ENCODE measurements at places on chromosomes 3 and 15.
A peak's percentile ranks its signal among the peaks of the same experiment; 100 is the strongest.

GRCh38 chr3:73052857-73053256 lies 8.6 kb upstream of the EBLN2 start:
- no peak for DNase-seq

- DNase-seq, result no peak
These were observed 344.6 kb upstream of the DCBLD2 start for GRCh38 chr3:99246010-99246654.

DNA sequence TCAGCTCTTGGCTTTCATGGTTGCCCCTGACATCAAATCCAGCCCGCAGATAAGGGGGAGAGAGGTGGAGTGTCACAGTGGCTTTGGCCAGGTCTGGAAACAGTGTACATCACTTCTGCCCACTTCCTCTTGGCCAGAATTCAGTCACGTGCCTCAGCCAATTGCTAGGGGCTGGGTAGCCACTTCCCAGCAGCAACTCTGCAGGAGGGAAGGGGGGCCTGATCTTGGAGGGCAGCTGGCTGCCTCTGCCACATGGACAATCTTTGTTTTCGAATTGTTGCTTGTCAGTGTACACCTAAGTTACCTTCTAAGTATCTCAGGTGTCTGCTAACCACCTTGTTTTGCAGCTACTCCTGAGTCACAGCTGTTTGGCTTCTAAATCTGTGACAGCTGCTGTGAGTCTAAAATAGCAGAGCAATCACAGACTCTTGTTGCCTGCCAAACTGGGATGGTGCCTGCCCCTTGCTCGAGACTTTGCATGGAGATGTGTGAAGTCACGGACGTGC lies 41.0 kb upstream of the LIMD1 start:
- DNase-seq, result peak; percentile 41

DNA sequence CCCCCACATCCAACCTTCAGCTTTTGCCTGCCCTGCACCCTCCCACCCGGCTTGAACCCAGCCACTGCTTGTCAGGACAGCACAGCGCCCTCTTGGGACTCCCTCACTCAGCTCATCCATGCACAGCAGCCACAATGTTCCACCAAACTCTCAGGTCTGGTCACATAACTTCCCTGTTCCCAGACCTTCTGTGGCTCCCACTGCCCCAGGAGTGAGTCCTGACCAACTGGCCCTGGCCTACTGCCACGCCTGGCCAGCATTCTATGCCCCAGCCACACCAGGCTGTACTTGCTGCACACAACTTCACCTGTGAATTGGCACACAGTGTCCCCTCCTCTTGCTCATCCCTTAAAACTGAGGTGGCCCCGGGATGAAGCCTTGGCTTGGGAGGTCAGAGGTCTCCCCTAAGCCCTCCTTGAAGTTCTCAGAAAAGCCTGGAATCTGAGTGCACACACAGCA lies 21.0 kb downstream of the PLXNB1 start:
- no peak for DNase-seq

GRCh38 chr3:119598410-119599098 lies 869 bp downstream of the PLA1A start:
- no peak for DNase-seq

DNA sequence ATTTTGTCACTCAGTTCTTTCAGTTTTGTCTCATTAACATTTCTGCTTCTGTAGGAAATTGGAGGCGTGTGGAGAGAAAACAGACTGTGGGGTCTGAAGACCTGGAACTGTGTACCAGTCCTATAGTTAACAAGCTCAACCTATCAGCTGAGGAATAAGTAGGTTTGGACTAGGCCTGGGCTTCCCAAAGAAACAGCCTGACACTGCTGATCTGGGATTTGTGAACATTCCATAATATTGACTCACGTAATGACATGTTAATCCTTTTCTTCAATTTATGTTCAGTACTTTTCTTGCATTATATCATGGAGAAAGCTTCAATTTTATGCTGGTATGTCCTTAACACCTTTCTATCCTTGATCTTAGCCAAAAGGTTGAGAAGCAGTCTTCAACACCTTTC lies 181.6 kb upstream of the RORA start:
- DNase-seq, result peak; percentile 55

DNA sequence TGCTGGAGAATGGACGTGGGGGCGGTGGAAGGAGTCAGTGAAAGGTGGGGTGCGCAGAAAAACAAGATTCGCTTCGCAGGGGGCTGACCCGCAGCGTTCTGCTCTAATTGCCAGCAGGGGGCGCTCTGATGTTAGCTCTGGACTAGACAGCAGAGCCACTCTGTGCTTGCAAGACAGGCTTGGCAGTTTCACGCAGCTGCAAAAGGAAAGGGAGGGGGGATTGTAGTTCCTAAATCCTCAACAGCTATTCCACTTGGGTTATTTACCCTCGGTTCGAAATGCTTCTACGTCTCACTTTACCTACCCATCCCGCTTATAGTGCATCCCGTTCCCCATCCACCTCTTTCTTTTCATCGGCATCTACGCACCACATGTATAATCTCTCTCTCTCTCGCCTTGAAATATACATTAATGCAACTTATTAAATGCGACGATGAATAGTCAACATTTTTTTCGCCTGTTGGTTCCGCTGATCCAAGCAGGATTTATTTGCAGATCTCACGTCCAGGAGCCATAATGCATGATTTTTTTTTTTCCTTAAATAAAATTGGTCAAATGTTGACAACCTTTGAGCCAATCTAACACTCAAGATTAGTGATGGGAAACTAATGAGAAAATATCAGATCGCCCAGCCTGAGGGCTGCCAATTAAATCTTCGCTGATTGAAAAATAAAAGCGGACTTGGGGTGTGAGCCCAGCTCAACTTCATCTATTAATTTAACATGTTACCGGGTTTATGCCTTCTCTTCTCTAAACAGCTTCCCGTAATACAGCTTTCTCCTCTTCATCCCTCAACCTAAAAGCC lies 216.4 kb downstream of the MEIS2 start:
- DNase-seq, result peak; percentile 81

DNA sequence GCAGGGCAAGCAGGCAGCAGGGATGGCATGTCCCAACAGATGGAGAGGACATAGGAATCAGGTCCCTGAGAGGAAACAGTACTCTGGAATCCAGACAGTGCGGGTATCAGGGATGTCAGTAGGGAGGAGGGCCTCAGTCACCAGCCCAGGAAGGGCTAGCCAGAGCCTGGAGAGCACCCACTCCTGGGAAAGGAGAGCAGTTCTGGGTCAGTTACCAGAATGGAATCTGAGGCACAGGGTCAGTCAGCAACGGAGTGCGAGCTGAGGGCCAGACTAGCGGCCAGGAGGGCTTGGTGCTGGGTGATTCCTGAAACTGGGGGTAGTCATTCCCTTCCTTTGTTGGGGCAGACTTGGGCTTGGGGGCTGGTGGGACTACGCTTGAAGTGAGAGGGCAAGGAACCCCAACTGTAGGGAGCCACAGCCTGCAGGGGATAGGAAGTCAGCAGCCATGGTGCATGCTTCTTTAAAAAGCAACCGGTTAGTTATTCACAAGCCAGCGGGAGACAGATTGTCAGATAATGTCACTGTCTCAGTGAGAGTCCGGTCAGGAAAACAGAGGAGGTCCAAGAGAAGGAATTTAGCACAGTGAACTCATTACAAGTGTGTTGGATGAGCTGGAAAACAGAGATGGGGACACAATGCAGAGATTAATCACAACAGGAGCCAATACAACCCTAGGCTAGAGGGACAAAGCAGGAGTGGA lies 27.9 kb downstream of the PLA1A start:
- DNase-seq, result no peak

GRCh38 chr3:150797155-150797554 lies 34.2 kb upstream of the SIAH2 start:
- no peak for DNase-seq

GRCh38 chr15:41996921-41997592 lies 23.8 kb downstream of the PLA2G4E start:
- DNase-seq, result no peak

- no peak for DNase-seq
These were observed 344.8 kb downstream of the ERC2 start for GRCh38 chr3:56123487-56123886.

DNA sequence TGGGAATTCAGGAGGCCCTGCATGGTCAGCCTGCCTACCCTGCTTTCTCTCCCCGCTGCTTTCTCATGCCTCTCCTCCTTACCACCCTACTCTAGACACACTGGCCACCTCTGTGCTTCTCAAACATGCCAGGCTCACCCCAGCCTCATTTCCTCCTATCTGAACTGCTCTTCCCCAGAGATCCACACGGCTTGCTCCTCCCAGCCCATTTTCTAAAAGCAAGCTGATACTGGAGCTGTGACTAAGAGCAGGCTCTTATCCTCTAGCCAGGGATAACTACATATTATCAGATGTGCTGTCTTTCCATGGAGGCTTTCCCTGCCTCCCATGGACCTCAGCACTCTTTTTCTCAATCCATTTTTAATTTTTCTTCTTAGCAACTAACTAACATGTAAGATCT lies 85.9 kb downstream of the BOC start:
- no peak for DNase-seq

DNA sequence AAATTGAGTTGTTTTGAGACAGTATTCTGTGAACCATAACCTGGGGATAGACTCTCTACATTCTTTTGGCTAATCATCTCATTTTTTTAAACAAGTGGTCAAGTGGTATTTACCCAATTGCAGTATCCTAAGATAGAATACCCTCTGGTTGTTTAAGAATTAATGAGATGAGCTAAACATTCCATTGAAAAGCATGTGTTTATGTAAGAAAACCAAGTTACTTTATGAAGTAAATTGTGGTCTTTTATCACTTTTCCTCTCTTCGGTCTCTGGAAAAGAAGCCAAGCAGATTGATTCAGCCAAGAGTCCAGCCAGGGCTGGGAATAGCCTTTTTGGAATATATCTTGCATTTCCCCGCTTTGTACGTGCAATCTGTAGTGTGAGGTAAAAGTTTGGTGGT lies 185.7 kb upstream of the TOPAZ1 start:
- no peak for DNase-seq

DNA sequence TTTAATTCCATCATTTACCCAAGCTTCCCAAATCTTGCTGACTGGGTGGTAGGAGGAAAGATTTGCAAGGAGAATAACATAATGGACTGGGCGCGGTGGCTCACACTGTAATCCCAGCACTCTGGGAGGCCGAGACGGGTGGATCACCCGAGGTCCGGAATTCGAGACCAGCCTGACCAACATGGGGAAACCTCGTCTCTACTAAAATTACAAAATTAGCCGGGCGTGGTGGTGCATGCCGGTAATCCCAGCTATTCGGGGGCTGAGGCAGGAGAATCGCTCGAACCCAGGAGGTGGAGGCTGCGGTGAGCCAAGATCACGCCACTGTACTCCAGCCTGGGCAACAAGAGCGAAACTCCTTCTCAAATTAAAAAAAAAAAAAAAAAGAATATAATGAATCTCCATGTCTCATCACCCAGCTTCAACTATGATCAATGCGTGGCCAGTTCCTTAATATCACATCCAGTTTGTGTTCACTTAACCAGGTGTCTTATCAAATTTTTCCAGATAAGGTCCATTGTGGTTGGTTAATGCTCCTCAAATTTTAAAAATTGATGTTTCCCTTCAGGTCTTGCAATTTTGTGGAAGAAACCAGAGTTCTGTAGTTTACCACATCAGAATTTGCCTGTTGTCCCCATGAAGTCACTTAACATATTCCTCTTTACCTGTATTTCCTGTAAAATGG lies 1.3 kb upstream of the ABCF3 start:
- no peak for DNase-seq

DNA sequence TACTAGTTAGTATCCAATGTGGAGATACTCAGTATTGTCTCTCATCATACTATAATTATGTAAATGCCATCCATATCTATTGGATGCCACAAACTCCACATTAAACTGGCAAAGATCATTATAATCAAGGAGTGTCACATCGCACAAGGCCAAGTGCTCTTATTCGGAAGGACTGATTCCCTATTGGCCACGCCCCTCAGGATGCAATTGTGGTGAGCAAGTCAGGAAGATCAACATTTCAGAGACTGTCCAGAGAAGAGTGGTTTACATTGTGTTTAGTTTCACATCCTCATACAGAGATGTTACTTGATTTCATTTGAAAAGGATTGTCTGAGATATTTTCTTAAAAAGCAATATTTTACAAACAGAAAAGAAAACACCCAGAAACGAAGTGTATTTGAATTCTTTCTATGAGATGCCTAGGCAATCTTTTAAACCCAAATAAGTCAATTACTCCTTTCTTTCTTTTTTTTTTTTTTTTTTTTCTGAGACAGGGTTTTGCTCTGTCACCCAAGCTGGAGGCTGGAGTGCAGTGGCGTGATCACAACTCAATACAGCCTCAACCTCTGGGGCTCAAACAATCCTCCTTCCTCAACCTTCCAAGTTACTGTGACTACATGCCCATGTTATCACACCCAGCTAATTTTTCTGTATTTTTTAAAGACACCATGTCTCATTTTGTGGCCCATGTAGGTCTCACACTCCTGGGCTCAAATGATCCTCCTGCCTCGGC lies 369.1 kb downstream of the RBMS3 start:
- DNase-seq, result no peak

- DNase-seq, result no peak
These were observed 18.2 kb downstream of the FOXP1 start for GRCh38 chr3:71565316-71565715.

DNA sequence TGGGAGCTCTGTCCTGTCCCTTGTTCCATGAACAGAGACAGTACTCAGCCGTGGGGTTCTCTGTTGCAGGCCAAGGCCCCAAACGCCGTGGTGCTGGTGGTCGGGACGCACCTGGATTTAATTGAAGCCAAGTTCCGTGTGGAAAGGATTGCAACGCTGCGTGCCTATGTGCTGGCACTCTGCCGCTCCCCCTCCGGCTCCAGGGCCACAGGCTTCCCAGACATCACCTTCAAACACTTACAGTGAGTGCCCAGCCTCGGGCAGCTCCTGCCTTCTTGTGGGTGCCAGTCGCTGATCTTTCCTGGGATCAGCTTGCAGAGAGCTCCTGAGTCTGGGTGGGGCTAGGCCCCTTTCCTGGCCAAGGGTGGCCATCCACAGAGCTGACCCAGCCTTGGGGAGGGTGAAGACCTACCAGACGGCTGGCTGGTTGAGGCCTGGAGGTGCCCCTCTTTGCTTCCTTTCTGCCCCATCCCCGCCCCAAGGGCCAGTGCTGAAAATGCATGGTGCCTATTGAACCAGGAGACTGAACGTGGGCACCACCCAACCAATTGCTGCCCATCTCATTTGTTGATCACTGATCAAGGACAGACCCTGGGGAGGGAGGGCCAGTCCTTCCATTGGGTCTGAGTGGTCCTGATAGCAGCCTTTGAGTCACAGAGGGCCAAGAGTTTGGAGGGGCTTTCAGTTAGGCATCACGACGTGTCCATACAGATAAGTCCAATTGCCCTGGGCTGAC lies 106.9 kb downstream of the LRRK1 start:
- no peak for DNase-seq

DNA sequence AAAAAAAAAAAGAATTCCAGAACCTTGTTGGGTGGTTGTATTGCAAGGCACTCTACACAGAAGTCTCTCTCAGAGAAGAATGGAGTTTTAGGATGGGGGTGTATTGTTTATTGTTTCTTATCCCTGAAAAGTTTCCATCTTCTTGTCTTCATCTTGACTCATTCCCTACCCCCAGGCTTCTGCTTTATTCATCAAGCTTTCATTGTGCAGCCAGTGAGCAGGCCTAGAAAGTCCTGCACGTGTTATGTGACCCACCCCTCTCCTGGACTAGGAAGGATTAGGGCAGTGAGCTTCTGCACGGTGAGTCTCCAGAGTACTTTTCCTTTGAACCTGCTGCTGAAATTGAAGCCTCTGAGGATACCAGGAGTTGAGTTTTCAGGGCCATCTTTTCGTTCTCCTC lies 150.9 kb upstream of the IL12A start:
- DNase-seq, result no peak

- DNase-seq, result no peak
These were observed 43.3 kb downstream of the ZPLD1 start for GRCh38 chr3:102478160-102478559.

- no peak for DNase-seq
These were observed 8.6 kb downstream of the GALNT15 start for GRCh38 chr3:16183082-16183481.
